ENCODE measurements at places on chromosomes 11 and 22.

- DNase-seq, result no peak
Measured at GRCh38 chr11:35029979-35030682, 108.8 kb upstream of the CD44 start.

DNA sequence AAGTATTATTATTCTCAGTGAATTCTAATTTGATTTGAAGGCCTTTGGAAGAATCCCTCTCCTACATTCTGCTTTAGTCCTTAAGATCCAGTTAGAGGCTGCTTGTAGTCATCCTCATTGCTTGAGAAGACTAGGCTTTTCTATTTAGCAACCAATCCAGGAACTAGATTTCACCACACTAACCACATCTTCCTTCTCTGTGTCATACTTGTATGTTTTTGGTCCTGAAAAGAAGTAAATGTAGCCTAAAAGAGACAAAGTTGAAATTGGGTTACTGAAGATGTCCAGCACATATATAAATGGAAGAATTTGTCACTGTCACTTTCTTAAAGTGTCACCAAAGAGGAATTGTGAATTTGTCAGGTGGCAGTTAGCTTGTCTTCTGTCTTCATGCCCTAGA lies 46.6 kb upstream of the MMP7 start:
- no peak for DNase-seq

- no peak for DNase-seq
Measured at GRCh38 chr11:113363406-113363805, 24.2 kb upstream of the ANKK1 start.

DNA sequence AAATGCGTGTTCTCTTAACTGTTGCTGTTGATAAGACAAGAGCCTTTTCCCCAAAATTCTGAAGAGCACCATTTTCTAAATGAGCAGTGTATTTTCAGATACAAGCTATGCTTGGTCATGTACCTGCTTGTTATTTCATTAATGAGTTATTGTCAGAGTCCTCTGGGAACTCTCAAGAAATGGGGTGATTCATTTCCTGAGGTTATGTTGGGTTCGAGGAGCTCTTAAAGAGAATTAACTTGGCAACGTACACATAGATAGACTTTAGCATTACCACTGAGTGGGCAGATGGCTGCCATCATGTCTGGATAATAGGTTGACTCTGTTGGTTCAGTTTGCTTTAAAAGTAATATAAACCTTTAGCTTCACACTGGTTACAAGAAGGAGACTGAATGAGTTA lies 87.9 kb upstream of the SORL1-AS1 start:
- no peak for DNase-seq

DNA sequence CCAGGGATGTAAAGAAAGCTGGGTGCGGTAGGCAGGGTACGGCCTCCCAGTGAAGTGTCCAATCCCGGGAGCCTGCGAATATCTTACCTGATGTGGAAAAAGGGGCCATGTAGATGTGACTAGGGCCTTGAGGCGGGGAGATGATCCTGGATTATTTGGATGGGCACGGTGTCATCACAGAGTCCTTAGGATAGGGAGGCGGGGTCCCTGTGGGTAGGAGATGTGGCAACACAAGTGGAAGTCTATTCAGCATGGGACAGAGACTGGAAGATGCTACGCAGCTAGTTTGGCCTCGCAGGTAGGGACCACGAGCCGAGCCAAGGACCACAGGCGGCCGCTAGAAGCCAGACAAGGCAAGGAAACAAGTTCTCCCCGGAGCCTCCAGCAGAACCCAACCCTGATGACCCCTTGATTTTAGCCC lies 46.4 kb upstream of the SHANK2 start:
- no peak for DNase-seq

DNA sequence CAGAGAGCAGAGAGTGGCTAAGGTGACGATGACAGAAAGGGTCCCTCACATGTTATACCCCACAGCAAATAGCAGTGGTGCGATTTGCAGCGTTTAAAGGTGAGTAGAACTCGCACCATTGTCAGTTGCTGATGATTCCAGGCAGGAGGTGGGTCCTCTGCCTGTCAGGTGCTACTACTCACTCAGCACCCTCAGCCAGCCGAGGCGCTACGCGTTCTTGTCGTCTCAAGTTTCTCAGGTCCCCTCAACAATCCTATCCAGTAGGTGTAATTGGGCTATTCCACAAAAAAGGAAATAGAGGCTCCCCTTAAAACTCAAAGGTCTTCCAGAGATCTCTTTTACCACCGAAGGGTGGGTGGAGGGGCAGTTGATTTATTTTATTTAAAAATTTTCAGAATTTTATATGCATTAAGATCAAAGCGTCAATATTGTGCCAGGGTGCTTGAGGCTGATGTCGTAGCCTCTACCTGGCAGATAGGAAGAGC lies 18.3 kb downstream of the ELF5 start:
- DNase-seq, result no peak

DNA sequence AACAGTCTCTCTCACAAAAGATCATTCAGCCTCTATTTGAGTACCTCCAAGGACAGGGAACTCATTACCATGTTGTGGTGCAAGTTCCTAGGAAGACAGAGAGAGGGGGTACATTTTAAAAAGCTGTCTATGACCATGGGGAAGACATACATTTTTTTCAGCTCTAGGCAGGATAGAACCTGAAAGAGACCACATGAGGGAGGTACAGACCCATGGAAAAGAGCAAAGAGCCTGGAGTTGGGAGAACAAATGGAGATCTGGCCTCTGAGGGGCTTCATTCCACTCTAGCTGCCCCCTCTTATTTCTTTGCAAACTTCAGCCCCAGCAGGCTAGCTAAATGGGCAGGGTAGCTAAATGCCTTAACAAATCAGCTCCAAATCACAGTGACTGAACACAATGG lies 36.3 kb downstream of the KCNC1 start:
- DNase-seq, result no peak

DNA sequence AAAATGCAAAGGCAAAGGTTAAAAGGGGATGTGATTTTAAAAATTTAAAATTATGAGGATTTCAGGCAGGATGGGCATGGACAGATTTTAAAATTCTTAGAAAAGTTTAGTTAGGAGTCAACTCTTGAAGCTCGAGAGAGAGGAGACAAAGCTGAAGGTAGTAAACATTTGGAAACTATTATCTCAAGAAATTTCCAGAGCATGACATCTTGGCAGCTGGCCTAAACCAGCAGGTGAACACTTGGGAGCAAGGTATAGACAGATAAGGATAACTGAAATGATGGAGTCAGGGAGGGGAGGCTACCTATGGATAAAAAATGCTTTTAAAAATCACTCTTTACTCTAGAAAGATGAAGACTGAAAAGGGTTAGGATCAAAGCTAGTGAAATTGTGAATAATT lies 13.7 kb downstream of the POU2AF3 start:
- DNase-seq, result no peak

DNA sequence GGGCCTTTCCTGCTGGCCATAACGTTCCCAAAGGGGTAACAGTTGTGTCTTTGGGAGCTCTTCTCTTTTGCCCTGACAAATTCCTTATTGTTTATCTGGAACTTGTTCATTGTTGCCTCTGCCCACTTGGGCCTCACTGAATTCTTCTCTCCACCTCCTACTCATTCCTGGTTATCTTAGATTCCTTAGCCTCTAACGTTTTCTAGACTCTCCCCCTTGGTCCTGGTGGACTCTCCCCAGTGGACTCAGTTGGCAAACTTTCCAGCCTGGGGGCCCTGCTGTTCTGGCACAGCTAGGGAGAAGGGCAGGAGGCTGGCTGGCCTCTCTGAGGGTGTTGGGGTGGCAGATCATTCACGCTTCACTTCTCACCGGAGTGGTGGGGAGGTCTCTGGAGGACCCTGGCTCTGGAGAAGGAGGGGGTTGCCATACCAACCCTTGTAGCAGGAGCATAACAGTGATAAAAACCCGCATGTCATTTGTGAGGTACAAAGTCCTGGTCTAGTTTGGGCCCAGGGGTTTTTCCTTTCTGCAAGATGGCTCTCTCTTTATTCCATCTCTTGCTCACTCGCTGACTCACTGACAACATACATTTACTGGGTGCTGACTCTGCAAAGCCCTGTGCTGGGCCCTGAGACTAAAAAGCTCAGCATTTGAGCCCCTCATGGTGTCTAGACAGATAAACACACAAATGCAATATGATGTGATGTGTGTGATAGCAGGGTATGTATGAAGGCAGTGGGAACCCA lies 39.7 kb downstream of the YWHAH start:
- DNase-seq, result no peak

All from ELF-1 (cell line).